HAP-1 (cell line): ENCODE measurements at places on chromosomes 6 and 20.

DNA sequence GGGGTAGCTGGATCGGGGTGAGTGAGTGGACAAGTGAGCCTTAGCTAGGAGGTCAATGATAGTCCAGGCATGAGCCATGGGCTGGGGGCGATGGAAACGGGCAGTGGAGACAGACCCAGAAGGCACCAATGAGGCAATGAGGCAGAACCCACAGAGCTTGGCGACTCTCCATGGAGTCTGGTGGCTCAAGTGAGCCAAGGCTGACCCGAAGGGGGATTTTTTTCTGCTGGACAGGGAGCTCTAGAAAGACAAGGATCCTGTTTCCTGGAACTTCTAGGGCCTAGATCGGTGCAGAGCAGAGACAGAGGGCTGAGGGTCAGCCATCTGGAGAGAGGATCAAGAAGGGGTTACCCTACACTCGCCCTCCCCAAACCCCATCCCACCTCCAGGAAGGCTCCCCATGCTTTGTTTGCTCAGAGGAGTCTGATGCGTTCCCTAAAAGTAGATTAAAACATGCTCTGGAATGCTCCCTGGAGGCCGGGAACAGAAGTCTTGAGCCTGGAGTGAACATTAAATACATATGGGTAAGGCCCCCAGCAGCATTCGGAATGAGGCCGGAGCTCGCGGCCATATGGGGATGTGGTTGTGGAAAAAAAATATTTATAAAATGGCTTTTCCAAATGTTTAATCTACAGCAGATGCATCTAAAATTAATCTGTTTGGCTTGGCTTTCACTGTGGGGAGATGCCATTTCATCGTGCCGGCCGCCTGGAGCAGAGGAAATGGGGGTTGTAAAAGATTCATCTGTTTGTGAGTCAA is 237.8 kb upstream of the PMEPA1 start:
- no peak for DNase-seq

- no peak for DNase-seq
These were observed 541.2 kb downstream of the QKI start for GRCh38 chr6:163955756-163956155.

DNA sequence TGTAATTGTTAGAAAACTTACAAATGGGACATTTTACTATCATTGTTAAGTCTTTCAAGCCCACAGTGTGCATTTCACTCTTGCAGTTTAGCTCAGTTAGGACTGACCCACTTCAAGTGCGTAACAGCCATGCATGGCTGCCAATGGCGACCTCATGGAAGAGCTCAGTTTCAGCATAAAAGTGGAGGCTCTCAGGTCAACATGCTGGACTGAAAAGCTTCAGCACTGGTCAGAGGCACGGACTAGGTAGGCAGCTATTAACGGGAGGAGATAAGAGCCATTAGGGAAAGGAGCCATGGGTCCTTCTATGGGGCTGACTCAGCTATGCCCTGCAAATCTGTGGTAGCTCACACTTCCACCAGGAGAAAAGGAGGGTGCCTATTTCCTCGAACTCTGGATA is 101.8 kb downstream of the TTLL2 start:
- no peak for DNase-seq

- DNase-seq: peak; percentile 35
These were observed 17.7 kb downstream of the WFDC2 start for GRCh38 chr20:45487231-45487635.

GRCh38 chr6:141552463-141552862 is 580.3 kb upstream of the GJE1 start:
- DNase-seq: no peak

- DNase-seq: no peak
These were observed 370.3 kb downstream of the CD109 start for GRCh38 chr6:74066168-74066871.

- no peak for DNase-seq
These were observed 84.5 kb downstream of the HIVEP2 start for GRCh38 chr6:142860498-142860897.

DNA sequence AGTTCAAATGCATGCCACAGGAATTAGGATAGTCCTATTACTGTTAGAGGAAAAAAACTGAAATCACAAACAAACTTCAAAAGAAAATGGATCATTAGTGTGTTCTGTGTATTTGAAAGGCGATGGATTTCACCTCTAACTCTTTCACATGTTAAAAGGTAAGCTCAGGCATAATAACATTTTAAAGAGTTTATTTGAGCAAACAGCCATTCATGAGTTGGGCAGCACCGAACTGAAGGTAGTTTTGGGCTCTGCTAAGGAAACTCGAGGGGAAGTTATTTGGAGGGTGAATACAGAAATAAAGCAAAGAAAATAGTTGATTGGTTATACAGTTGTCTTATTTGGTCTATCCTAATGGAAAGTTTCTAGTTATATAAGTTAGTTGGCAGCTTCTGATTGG is 546.5 kb upstream of the POU3F2 start:
- no peak for DNase-seq

DNA sequence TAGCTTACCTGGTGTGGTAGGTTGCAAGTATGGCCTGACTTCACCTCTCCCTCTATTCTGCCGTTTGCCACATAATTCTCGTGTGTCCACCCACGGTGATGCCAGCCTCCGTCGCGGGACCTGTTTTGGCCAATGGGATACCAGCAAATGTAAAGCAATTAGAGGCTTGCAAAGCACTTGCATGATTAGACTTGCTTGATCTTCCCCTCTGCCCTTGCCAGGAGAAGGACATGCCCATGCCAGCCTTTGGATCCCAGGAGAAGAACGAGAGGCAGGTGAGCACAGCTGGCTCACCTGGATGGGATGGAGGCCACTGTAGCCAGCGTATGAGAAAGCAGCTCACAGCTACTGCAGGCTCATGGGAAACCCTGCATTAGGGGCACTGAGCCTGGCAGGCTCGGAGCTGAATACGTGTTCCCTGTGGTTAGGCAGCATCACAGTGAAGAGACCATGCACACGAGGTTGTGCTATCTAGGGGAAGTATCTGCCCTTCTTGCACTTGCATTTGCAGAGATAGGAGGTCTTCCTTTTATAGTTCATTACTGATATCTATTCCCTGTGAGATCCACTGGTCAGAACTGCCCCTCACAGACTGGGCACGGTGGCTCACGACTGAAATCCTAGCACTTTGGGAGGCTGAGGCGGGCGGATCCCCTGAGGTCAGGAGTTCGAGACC is 62.4 kb downstream of the TMEM242 start:
- no peak for DNase-seq

GRCh38 chr6:33451606-33452005 is 2.8 kb upstream of the ZBTB9 start:
- no peak for DNase-seq

- DNase-seq: peak; percentile 9
These were observed 114.2 kb downstream of the SNX5 start for GRCh38 chr20:17854307-17854903.

DNA sequence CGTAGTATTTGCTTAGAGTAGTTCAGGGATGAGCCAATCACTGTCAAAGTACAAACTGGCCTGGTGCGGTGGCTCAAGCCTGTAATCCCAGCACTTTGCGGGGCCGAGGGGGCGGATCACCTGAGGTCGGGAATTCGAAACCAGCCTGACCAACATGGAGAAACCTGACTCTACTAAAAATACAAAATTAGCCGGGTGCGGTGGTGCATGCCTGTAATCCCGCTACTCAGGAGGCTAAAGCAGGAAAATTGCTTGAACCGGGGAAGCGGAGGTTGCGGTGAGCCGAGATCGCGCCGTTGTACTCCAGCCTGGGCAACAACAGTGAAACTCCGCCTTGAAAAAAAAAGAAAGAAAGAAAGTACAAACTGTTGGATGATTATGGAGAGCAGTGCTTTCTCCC is 27.5 kb upstream of the JARID2 start:
- no peak for DNase-seq

DNA sequence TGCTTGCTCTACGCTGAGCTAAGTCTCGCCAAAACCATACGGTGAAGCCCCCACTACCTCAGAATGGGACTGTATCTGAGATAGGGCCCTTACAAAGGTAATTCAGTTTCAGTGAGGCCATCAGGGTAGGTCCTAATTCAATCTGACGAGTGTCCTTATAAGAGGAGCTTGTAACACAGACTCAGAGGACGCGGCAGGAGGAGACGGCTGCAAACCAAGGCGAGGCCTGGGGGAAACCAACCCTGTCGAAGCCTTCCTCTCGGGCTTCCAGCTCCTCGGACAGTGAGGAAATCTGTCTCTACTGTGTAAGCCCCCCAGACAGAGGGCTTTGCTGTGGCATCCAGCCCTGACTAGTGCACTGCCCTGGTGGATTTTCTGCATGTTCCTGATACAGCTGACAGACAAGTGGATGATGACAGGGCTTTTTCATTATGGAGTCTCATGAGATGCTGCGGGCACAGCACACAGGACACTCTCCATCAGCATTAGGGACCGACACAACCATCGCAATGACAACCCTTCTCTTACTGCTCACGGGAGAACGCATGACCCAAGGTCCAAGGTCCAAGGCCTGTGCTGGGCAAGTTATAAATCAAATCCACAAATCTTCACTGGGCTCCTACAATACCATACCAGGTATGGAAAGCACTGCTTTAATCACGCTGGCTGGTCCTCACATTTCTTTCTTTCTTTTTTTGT is 48.2 kb downstream of the SSR1 start:
- no peak for DNase-seq

DNA sequence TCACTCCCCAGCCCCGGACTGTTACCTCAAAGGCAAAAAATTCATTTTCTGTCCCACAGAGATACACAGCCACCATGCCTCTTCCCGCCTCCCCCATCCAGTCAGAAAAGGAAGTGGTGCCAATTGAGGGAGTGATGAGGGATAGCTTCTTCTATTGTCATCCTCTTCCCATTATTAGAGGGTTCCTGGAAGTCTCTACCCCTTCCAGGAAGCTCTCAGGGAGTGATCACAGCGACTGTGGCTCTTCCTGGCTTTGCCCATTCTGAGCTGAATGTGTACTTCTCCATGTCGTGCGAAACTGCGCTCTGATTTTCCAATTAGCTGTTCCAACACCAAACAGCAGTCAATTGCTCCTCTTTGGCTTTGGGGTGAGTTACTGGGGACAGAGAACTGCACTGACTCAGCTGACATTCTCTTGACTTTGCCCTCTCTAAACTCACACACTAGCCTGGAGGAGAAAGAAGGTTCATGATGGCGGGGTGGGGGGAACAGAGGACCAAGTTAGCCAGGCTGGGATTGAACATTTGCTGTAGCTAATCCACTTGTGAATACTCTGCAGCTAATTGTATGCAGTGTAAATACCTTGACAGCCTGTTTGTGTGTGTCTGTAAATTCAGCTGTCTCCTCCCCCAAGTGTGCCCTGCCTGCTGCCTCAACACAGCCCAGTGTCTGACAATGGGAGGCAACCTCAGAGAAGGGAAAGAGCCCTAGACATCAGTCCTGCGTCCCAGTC is 2.4 kb upstream of the MDGA1 start:
- no peak for DNase-seq

DNA sequence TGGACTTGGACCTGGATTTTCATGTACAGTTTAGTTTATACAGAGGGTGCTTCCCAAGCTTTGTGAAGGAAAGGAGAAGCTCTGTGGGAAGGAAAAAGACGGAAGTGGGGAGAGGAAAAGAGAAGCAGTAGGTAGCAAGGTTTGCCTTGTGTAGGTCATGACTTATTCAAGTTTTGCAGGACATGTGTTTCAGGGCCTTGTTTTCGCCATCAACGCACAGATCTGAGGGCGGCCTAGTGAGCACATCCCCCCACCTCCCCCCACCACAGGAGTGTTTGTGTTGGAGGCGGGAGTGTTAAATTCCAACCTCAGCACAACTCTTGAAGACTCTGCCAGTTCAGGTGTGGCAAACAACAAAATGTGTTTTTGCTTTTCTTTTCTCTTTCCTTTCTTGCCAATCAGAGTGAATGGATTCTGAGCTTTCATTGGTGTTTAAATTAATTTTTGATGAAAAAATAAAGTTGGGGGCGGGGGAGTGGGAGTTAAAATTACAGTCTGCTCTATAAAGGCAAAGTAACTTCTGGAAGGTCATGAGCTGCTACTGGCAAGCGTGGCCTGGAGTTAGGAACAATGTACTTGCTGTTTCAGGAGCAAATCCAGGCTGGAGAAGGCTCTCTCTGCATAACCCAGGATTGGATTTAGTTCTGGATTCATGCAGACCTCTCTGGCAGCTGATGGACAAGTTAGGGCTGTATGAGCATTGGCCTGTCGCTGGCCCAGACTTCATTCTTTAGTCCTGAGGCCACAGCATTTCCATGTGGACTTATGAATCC is 338.5 kb downstream of the CD83 start:
- no peak for DNase-seq

- no peak for DNase-seq
These were observed 277.0 kb upstream of the TBX18 start for GRCh38 chr6:85041376-85041775.

- no peak for DNase-seq
These were observed 9.6 kb downstream of the DSTN start for GRCh38 chr20:17579369-17580039.

- DNase-seq: no peak
These were observed 18.6 kb downstream of the MTG2 start for GRCh38 chr20:62201173-62202082.

DNA sequence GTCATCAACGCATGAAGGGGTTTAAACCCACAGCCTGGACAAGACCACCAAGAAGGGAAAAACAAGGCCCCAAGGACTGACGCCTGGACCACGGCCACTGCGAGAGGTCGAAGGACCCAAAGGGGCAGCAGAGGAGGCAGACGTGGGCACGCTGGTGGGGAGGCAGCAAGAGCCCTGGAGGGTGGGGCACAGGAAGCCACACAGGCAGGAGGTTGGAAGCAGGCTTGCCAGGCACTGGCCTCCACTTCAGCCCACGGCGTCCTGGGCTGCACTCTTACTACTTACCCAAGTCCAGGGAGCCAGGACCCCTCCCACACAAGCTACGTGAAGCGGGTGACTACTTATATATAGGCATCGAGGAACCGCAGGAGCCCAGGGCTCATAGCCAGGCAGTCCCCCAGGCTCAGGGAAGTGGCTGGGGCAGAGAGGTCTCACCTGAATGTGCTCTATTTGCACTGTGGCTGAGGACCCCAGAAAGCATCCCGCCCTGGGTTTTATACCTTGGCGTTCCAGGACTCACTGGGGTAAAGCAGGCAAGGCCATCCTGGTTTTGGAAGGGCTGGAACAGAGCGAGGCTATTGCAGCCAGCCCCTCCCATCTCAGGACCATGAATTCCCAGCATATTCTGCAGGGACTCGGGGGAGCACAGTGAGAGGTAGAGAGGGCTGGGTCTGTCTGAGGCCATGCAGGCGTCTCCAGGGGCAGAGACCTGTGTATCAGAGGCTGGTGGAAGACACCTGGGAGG is 113.8 kb upstream of the AFDN start:
- DNase-seq: no peak

DNA sequence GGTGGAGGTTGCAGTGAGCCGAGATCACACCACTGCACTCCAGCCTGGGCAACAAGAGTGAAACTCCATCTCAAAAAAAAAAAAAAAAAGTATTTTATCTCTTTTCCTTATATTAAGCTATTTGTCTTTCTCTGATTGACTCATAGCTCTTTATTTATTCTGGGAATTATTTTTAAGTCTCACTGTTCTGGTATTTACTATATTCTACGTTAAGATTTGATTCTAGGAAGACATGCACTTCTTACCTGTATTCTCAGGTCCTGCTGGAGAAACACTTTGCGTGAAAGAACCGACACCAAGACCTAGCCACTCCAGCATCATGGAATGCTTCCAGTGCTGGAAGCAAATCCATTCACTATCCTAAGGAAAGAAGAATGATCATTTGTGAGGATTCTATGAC is 17.6 kb downstream of the ZNFX1 start:
- DNase-seq: no peak

- no peak for DNase-seq
These were observed 598.6 kb downstream of the TBC1D32 start for GRCh38 chr6:120735641-120736040.
